ENCODE measurements at places on chromosomes 7 and 10. TPM values are rescaled to one million over a fixed set of nuclear protein-coding genes. Genes with fewer than 3 reads are reported as not detected.

- no peak for DNase-seq
Observed at GRCh38 chr7:15113752-15114151, 211.2 kb upstream of the DGKB start.

- DNase-seq: no peak
Observed at GRCh38 chr10:84176836-84177474, 3.4 kb downstream of the GPR15LG start.

The NUTM2E gene
- total RNA-seq: not detected

DNA sequence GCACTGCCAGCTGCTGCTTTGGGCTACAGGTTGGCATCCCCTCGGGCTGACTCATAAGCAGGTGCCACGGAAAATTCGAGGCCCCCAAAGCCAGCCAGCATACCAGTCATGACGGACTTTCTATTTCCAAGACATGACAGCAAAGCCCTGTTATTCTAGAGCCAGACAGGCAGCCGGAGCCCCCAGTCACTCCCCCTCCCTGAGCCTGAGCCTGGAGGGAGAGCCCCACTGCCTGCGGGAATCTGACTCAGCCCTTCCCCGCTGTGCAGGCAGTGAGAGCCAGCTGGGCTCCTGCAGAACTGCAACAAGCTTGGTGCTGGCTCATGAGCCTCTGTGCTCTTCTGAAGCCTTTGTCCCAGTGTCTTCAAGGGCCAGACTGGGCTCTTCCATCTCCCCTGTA lies 15.8 kb downstream of the BTBD16 start:
- DNase-seq: no peak

GRCh38 chr10:11164551-11164802 lies 146.8 kb downstream of the CELF2 start:
- no peak for DNase-seq
